H9 (cell line): ENCODE measurements at places on chromosomes 5 and 9.
A peak's percentile ranks its signal among the peaks of the same experiment; 100 is the strongest.

GRCh38 chr5:73443829-73444498, 4.6 kb downstream of the FOXD1 start:
- DNase-seq = peak; percentile 92

- peak; percentile 76 for DNase-seq
Observed at GRCh38 chr5:144467792-144468191, 297.1 kb downstream of the KCTD16 start.

DNA sequence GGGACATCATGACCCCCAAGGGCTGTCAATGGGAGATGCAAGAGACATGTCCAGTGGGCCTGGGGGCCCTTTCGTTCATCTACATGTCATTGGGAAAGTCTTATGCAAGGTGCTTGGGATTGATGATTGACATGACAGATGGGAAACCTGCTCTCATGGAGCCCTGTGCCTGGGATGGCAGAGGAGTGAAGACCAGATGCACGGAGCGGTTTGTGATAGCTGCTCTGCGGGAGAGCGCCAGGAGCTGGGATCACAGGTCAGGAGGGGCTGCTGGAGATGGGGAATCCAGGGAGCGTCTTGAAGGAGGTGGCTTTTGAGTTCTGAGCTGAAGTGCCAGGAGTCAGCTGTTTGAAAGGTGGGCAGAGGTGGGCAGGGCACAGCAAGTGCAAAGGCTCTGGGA, 104.3 kb downstream of the FGF18 start:
- DNase-seq = no peak

GRCh38 chr5:120314191-120314590, 149.9 kb upstream of the PRR16 start:
- DNase-seq = no peak

DNA sequence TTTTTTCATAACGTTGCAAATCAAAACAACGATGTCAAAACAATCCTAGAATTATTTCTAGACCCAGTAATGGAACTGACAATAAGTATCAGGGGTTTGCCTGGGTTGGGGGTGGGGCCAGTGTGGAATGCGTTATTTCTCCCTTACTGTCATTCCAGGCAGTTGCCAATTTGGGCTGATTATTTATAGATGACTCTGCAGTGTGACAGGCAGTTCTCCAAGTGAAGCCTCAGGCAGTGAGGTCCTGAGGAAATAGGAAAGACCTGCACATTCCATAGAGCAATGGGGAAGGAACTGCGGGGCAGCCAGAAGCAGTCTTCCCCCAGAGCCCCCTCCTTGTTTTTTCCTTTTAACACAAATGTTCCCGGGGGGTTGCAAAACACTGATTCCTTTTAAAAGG, 179.0 kb downstream of the YTHDC2 start:
- no peak for DNase-seq

GRCh38 chr5:171755354-171755821, 30.2 kb upstream of the SMIM23 start:
- DNase-seq = no peak

DNA sequence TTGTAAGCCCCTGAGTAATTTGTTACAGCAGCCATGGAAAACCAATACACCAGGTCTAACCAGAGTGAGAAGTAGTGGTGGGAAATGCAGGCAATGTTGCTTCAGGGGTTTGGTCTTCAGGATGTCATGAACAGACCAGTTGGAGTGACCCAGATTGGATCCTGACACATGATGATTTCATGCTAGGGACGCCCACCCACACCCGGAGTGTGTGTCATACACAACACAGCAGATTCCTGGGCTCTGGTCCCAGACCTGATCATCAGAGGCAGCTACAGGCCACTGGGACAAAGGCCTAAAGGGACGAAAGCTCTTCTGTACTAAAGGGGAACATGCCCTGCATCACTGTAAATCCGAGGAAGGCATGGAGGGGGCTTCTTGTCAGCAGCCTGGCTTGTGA, 194.2 kb downstream of the NSG2 start:
- DNase-seq = no peak

DNA sequence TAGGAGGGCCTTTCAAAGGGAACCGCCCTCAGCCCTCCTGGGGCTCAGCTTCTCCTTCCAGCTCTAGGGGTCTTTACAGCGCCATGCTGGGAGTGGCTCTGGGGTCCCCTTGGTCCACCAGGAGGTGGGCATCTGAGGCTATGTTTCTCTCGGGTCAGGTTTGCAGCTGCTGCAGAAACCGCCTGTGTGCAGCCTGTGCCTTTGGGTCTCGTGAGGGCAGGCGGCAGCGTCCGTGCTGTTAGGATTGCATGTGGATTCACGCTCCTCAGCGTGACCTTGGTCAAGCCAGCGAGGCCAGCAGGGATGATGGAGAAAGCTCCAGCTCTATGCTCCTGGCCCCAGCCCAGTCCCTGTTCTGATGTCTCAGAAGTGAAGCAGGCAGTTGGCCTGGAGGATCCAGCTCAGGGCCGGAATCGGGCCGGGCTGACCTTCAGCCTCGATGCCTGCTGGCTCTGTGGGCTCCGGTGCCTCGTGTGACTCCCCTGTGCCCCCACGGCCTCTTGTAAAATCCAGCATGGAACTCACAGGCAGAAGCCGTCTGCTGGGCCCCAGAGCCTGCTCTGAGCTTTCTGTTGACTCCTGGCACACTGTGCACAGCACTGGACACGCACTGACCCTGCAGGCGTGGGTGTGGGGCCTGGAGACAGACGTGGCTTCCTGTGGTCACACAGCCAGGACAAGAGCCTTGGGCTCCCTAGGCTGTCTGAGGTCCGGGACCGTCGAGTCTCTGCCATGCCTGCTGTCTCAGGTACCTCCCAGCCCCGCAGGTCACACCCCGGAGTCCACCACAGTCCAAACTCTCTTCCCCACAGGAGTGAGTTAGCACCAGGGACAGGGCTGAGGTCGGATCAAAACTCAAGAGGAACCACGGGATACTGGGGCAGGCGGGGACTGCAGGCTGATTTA, 54.3 kb downstream of the TRIP13 start:
- no peak for DNase-seq

DNA sequence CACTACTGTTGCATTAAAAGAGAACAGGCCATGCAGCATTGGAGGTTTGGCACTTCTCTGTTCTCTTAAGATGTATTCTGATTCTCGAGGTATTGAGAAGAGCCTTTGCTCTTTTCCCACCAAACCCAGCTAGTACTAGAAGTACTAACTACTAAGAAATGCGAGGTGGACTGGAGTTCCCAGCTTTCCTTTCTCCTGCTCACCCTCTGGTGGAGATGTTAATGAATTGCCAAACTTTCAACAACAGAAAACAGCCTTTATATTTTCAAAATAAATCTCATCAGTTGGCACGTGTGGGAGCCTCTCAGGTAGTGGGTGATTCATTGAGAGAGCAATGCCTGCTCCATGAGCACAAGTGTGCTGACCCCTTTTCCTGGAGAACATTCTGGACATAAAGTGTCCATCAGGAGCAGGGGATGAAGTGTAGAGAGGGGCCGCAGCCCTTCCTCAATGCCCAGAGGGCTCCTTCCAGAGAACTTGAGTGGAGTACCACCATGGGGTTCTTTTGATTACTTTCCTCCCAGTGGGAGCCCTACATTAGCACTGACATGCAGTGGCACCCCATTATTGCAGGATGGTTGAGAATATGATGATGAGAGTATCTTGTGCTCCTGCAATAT, 45.7 kb downstream of the TMEM174 start:
- DNase-seq = no peak

- DNase-seq = no peak
Observed at GRCh38 chr5:10266137-10266536, 16.1 kb downstream of the CCT5 start.

DNA sequence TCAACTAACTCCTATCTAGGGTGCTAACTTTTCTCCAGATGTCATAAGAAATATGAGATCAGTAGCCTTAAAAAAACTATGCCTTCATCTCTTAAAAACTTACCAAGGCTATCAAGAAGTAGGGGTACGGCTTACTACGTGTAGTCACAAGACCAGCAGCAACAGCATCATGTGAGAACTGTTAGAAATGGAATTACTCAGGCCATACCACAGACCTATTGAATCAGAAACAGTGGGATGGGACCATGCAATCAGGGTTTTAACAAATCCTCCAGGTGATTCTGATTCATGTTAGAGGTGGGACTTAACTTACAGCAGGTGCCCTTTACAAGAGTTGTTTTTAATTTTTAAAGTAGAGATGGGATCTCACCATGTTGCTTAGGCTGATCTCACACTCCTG, 4.6 kb downstream of the IFNE start:
- no peak for DNase-seq

- no peak for DNase-seq
Observed at GRCh38 chr9:135813671-135814290, 93.6 kb downstream of the CAMSAP1 start.

DNA sequence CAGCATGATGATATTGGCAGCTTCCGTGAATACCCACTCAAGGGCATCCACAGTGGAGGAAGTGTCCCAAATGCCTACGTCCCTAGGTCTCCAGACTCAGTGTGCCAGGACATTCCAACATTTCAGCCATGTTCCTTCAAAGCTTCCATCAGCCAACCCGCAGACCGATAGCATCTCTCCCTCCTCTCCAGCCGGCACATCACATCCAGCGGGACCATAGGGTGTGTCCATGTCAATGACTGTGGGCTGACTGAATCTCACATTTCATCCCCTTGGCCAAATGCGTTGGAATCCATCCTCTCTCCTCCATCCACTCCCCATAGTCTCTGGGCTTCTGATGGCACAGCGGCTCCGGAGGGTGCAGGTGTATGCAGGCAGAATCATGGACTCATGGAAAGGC, 22.2 kb upstream of the GFPT2 start:
- DNase-seq = no peak

- no peak for DNase-seq
Observed at GRCh38 chr5:7747728-7748127, 103.2 kb downstream of the CFAP90 start.

GRCh38 chr5:83277154-83277553, 194.4 kb upstream of the VCAN start:
- no peak for DNase-seq

GRCh38 chr5:12614608-12615007, 710.4 kb upstream of the CTNND2 start:
- DNase-seq = no peak

DNA sequence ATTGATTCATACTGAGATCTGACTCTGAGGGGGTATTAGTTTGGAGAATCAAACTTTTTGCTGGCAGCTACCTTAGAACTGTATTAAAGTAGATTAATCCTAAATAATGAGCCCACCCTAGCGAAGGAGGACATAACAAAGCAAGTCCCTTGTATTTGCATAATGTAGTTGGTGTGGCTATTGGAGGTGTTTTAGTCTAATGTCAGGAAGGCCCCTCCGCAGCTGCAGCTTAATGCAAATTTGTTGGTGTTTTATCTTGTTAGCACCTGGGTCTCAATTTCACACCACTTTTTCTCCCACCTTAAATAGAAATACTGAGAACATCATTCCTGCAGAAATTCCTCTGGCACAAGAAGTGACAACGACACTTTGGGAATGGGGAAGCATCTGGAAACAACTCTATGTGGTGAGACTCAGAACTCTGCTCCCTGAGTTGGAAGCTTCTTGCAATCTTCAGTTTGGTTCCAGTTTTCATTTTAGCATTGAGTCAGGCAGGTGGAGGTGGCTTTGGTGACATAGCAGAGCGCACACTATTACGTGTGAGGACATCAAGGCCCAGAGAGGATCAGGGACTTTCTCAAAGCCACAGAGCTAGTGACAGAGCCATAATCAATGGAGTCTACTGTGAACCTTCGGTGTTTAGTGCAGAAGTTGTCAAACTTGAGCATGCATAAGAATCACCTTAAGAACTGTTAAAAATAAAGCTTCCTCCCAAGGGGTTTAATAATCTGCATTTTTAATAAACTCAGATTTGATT, 33.9 kb downstream of the DOCK2 start:
- DNase-seq = no peak

DNA sequence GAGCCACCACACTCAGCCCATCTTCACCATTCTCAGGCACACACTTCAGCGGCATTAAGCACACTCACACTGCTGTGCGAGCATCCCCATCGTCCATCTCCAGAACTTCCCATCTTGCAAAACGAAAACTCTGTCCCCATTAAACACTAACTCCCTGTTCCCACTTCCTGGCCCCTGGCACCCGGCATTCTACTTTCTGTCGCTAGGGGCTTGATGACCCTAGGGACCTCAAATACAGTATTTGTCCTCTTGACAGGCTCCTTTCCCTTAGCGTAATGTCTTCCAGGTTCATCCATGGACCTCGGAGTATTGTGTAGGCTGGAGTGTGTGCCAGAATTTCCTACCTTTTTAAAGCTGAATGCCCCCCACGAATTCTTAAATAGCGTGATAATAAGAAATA, 14.7 kb upstream of the UBAC1 start:
- DNase-seq = no peak

- DNase-seq = no peak
Observed at GRCh38 chr9:136249877-136250559, 4.4 kb upstream of the QSOX2 start.

DNA sequence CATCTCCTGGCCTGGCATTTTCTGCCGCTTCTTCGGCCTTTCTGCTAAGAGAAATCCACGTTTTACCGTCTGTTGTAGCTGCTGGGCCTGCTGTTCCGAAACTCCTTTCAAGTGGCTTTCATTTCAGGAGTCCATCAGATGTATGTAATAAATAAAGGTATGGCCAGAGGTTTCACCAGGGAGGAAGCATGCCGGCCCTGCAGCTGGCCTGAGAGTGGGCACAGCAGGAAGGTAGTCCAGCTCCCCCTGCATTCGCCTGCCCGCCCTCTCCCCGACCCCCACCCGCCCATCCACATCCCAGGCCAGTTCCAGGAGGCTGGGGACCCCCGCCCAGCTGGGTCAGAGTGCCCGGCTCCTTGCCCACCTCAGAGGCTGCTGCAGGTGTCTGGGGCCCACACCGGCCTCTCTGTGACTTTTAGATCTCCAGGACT, 46.4 kb upstream of the EXOC3 start:
- no peak for DNase-seq

- peak; percentile 81 for DNase-seq
Observed at GRCh38 chr9:93003552-93004407, 54.7 kb upstream of the SUSD3 start.

DNA sequence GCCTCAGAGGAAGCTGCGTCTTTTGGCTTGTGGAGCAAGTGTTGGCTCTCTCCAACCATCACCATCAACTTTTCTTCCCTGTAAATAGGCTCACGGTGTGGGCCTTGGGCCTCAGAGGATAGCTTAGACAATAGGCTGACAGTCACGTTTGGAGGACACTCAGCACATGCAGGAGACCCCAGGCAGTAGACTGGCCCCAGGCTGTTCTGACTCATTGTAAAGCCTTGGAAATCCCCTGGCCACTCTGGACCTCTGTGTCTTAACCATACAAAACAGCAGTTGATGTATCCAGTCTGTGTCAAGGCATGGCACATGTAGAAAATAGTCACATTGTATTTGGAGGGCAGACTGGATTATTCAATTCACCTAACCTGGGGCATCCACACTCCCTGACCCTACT, 18.6 kb downstream of the CD74 start:
- DNase-seq = no peak

GRCh38 chr5:57414857-57415256, 67.8 kb downstream of the ACTBL2 start:
- DNase-seq = no peak
